ENCODE measurements at places on chromosomes 1 and 21.

DNA sequence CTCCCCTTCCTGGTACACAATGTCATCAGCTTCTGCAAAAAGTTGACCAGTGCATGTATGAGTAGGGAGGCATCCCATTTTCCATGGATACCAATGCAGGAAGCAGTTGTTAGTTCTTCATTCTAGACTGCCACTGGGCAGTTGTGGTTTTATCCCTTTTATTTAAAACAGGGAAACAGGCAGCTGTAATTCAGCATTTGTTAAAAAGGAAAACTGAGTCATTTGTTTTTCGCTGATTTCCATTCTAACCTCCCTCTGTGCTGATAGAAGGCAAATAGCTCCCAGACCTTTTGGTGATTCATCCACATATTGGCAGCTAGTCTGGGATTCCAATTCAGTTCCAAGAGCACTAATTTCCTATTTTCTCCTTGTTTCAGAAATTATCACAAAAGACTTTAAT, 21.1 kb upstream of the ABCA4 start:
- DNase-seq: no peak

DNA sequence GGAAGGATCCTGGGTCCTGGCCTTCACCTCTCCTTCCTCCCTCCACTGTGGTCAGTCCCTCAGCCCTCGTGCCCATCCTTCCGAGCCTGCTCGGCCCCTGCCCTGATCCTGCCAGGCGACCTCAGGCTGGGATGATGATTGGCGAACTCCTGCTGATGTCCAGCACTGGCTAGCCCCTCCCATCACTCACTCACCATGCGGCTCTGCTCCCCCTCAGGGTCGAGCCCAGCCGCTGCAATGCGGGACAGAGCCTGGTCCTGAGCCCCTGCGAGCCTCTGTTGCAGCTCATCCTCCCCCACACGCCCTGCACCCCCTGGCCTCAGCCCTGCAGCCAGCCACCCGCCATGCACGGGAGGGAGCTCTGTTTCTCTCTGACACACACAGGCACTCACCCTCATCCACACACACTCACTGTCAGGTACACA, 100.2 kb downstream of the DMRTB1 start:
- DNase-seq: no peak

GRCh38 chr1:243483071-243483771, 227.4 kb downstream of the SDCCAG8 start:
- no peak for DNase-seq

DNA sequence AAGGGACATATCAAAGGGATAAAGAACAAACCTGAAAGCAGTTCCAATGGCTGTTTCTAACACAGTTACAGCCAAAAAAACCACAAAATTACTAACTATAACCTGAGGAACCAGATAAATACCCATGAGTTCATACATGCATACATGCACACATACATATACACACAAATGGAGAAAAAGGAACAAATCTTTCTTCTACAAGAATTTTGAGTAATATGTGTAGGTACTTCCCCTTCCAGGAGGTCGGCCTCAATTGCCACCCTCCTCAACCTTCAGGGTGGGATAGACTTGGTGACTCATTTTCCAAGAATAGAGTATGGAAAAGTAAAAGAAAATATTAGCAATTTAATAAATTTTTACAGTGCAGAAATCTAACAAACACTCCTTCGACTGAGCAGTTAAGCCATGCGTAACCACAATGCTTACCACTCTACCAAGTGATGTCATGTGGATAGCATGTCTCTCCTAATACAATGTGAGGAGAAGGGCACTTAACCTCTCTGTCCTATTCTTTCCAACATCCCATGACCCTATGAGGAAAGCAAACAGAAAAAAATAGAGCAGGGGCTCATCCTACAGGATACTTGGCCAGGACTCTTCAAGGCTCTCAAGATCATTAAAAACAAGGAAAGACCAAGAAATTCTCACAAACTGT, 243.0 kb upstream of the RUNX1 start:
- no peak for DNase-seq

GRCh38 chr1:171913385-171913784, 72.1 kb downstream of the DNM3 start:
- DNase-seq: no peak

DNA sequence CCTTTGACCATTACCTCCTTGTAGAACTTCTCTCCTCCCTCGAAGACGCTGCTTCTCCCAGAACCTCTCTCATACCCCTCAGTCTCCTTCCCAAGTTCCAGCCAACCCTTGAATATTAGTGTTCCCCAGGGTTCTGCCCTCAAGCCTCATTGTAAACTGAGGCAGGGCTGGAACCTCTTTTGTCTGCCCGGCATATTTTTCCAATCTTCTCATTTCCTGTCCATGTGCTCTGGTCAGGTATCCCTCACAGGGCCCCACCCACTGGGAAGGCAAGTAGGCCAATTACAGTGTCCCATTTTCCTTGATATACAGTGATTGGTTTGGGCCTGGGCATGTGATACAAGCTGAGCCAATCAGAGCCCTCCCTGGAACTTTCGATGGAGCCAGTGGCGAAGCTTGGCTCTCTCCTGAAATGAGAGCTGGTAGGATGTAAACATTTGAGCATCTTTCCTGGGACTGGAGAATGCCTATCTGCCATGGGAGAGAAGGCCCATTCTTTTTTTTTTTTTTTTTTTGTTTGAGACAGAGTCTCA, 57.1 kb upstream of the ID3 start:
- DNase-seq: no peak

GRCh38 chr1:67747671-67748546, 62.9 kb downstream of the GADD45A start:
- no peak for DNase-seq

- DNase-seq: no peak
These were observed 109.8 kb downstream of the DUSP10 start for GRCh38 chr1:221632072-221632471.

DNA sequence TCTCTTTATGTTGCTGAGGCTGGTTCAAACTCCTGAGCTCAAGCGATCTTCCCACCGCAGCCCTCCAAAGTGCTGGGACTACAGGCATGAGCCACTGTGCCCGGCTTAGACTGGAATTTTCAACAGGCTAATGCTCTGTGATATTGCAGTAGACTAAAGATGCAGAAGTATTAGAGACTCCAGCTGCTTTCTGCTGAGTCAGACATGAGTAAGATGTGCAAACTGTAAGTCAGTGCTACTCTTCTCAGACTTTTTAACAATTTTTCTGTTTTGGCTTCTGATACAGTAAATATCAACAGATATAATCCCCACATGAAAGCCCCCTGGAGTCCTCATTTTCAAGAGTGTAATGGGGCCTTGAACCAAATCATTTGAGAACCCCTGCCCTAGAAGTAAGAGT, 29.3 kb upstream of the NLRP3 start:
- DNase-seq: no peak

DNA sequence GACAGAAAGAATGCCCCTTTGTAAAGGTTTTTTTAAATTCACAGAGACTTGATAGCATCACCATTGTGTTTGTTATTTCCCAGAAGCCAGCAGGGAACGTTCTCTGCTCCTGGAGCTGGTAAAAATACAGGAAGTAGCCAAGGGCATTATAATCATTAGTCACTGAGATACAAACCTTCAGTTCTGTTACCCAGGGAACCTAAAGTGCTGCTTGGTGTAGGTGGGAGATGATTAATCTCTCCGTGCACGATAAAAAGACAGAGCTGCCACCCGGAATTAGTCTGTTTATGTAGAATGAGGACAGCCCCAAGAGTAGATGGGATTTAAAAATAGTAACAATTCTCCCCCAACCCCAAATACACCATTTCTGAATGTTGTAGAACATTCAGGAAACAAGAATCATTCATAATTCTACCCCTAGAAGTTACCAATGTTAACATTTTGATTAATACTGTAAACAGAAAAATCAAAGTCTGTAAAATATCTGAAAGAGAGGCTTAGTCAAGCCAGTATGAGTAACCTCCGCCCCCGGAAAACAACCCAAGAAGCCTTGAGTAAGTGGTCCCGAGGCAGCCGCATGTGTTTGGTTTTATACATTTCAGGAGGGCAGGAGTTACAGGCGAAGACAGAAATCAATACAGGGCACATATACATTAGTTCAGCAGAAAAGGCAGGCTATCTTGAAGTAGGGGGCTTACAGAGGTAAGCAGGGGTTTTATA, 45.3 kb upstream of the CTBS start:
- no peak for DNase-seq

DNA sequence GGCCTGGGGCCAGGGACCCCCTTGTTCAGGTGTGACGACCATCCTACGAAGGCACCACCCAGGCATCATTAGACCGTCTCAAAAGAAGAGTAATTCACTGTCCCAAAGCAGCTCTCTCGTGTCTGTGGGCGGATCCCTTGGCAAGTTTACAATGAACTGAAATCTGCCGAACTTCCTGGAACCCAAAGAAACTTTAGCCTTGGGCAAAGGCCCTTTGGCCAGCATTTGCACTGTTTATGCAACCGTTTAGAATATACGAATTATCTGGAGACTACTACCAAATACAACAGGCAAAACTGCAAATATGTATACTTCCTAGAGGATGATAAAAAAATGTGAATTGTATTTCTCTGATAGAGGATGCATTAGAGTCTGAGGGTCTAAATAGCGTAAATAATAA, 1.4 kb upstream of the SOD1 start:
- DNase-seq: no peak

- no peak for DNase-seq
These were observed 27.4 kb downstream of the KCNA3 start for GRCh38 chr1:110647254-110647891.

- DNase-seq: no peak
These were observed 16.0 kb upstream of the AGO1 start for GRCh38 chr1:35866991-35867390.

GRCh38 chr21:14923468-14923867, 141.3 kb downstream of the NRIP1 start:
- DNase-seq: no peak

GRCh38 chr1:90510143-90510542, 207.0 kb downstream of the BARHL2 start:
- no peak for DNase-seq

DNA sequence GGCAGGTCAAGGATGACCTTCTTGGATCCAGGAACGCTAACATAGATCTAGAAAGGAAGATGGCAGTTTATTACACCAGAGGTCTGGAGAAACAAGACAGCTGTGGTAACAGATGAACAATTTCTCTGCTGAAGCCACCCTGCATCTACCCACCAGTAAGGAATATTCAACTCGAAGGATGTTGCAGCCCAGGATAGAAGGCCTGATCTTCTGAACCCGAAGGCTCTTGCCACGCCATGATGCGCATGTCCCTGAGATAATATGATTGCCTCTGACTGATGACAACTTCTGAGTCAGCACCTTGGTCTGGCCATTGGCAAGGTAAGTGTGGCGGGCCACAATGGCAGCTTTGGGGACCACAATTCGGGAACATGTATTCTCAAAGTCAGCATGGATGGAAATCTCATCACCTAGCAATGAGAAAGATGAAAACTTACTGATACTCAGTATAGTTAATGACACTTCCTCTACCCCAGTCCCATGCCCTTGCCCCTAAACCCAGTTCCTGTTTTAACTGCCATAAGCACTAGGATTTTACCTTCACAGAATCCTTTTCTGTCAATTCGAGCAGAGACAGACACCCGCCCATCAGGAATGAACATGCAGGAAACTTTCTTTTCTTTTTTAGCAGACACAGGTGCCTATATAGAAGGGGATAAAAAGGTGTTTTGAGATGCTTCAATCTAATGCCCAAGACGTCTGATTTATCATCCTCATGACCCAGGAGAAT, 1.8 kb downstream of the TXNIP start:
- DNase-seq: no peak

GRCh38 chr1:114458237-114458777, 52.7 kb downstream of the TRIM33 start:
- DNase-seq: no peak

- no peak for DNase-seq
These were observed 18.0 kb upstream of the RABGGTB start for GRCh38 chr1:75768016-75768415.

DNA sequence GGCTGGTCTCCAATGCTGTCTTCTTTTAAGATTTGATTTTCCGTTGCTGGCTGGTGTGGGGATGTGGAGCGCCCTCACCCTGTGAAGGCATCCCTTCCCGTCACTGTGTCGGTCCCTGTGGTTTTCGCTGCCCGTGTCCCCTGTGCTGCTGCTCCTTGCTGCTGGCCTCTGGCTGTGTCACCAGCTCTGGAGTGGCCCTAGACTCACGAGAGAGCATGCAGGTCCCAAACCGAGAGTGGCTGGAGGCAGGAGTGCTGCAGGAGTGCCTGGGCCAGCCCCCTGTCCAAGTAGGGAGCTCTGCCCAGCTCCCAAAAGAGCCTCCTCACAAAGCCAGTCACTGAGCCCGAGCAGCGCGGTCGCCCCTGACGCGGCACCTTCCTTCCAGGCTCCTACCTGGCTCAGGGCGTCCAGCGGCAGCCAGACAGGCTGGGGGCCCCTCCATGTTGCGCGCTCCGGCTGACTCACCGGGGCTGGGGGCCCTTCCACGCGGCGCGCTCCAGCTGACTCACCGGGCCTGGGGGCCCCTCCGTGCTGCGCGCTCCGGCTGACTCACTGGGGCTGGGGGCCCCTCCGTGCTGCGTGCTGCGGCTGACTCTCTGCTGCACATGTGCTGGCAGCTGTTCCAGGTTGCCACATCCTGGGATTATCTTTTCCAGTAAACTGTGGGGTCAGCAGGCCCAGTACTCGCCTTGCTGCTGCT, 106.7 kb upstream of the COL6A1 start:
- no peak for DNase-seq

DNA sequence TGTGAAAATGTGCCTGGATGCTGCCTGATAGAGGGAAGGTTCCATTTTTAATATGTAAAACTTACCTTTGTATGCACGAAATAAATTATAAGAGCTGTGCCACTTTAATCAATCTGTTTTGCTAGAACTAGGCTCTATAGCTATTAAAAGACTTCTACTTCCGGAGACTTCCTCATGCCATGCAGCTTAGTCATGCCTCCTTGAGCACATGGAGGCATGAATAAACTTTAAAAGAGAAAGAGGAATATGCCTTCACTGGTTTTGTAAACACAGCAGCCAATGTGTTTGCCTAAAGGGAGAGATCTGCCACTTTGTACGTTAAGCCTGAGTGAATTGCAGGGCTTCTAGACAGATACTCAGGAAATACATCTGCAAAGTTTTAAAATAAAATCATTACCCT, 604.6 kb downstream of the LRRIQ3 start:
- DNase-seq: no peak

All from cortex of kidney (tissue), 1 donor.